Activated T-cell treated with anti-CD3 and anti-CD28 coated beads for 4 hours (primary cell): ENCODE measurements at places on chromosomes 5 and 9.
A peak's percentile ranks its signal among the peaks of the same experiment; 100 is the strongest.

DNA sequence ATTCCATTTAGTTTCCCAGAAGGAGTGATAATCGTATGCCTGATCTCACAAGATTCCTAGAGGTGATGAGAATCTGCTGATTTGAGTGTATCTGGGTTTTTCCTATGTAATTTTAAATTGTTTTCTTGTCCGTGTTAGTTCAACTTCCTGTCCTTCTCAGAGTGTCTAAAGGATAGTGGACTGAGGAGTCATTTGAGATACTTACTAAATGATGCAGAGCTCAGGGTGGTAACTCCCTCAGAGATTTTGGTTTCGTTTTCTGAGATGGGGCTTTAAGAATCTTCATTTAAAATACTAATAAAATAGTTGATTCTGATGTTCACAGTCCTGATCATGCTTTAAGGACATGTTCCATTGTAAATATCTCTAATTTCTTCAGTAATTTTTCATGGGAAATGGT, 30.3 kb downstream of the MELK start:
- DNase-seq, result no peak

DNA sequence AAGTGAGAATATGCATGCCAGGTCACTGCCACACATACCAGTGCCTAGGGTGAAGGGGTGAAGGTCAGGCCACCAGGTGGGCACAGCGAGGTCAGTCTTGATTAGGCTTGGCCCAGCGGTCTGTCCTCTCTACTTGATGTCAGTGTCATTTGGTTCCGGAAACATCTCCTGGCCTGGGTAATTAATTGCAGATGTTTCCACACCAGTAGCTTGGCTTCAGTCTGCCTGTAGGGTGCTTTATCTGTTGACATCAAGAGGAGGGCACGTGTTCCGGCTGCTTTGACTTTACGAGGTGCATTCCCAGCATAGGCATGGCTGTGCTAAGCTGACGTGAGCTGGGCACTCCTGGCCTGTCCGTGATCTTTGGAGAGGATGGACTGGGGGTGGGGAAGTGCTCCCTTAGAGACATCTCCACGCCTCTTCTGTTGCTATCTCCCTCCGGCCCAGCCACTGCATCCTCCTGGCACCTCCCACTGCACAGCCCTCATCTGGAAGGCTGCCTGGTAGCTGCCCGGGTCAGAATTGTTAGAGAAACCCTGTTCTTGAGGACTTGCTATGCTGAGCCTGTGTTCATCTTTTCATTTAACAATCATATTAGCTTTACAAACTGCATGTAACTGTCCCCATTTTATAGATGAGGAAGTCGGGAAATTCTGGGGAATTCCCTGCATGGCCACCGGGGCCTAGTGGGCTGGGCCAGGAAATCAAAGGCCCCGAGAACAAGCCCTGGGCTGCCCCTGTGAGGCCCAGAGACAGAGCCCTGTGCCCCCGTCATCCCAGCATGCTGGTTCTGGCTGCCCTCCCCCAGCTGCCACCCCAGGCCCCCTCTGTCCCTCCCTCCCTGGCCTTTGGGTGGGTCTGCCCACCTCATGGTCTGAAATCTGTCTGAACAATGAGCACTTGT, 29.1 kb downstream of the JADE2 start:
- DNase-seq, result peak; percentile 16

- DNase-seq, result no peak
These were observed 54.1 kb downstream of the ZNF608 start for GRCh38 chr5:124692324-124692723.

DNA sequence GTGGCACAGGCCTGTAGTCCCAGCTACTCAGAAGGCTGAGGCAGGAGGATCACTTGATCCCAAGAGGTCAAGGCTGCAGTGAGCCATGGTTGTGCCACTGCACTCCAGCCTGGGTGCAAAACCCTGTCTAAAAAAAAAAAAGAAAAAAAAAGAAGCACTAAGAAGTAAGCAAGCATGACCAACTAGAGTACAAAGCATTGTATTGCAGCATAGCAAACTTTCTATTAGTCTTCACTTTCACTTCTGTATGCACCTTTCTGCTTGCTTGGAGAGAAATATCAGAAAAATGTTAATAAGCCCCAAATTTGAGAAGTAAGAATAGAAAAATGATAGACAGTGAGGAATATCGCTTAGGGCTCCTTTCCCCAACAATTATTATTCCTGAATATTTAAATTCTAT, 497.7 kb upstream of the WWC1 start:
- DNase-seq, result no peak
